ENCODE measurements at places on chromosomes 16 and 17. TPM values are rescaled to one million over a fixed set of nuclear protein-coding genes. Genes with fewer than 3 reads are reported as not detected.

Gene APOBR
- 0.72 TPM for total RNA-seq

Gene METRN
- total RNA-seq: 8.2 TPM

DNA sequence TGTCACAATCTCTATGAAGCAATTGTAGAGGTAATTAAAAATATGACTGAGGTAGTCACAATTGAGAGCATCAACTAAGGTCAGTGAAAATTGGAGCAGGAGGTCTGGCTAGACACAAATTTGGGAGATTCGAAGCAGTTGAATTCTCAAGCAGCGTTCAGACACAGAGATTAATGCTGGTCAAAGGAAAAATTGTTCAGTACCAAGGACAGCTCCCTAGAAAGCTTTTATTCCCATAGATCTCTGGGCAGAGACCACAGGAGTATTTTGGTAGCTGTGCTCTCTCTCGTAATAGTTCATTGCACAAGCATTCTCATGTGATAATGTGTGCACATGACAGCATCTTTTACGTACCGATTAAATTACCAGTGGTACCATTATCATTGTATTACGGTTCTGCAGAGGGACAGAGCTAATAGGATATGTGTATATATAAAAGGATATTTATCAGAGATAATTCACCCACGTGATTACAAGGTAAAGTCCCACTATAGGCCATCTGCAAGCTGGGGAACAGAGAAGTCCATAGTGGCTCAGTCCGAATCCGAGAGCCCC lies 387.5 kb upstream of the HSBP1 start:
- no peak overlapping the region for H3K27ac ChIP-seq
- no peak overlapping the region for H3K4me3 ChIP-seq
- no peak for DNase-seq
- H3K36me3 ChIP-seq: no peaks in the 10 kb centered on the region
- H3K4me1 ChIP-seq: no peaks in the 10 kb centered on the region

DNA sequence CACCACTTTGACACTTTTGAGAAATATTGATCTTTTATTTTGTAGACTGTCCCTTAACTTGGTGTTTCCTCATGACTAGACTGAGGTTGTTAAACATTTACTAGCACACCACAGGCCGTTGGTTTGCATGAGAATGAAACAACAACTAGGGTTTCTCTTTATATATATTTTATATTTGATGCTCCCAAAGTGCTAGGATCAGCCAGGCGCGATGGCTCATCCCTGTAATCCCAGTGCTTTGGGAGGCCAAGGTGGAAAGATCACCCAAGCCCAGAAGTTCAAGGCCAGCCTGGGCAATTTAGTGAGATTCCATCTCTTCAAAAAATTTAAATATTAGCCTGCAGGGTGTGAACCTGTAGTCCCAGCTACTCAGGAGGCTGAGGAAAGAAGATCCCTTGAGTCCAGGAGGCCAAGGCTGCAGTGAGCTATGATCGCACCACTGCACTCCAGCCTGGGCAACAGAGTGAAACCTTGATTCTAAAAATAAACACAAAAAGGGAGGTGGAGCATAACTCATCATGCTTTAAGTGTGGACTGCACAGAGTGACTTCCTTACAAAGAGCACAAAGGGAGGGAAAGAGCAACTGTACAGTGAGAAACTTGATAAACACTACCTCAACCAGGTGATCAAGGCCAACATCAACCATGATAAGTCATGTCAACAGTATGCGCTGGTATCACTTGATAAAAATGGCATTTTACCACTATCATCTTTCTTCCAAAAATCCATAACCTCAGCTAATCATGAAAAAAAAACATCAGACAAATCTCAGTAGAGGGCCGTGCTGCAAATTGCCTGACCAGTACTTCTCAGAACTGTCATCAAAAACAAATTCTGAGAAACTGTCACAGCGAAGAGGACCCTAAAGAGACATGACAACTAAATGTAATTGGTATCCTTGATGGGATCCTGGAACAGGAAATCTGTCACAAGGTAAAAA lies 72.8 kb upstream of the ATF7IP2 start:
- peaks cover 5% of the 10 kb centered on the region for H3K4me1 ChIP-seq
- H3K36me3 ChIP-seq: no peaks in the 10 kb centered on the region
- H3K4me3 ChIP-seq: no peak overlapping the region
- no peak overlapping the region for H3K27ac ChIP-seq

- H3K27ac ChIP-seq: no peak overlapping the region
- no peaks in the 10 kb centered on the region for H3K27me3 ChIP-seq
- no peaks in the 10 kb centered on the region for H3K36me3 ChIP-seq
- no peak for DNase-seq
- no peak overlapping the region for H3K4me3 ChIP-seq
These were observed 54.0 kb downstream of the GAS7 start for GRCh38 chr17:10144456-10144855.

- no peak overlapping the region for H3K4me3 ChIP-seq
- peaks cover 15% of the 10 kb centered on the region for H3K27me3 ChIP-seq
- no peaks in the 10 kb centered on the region for H3K36me3 ChIP-seq
- DNase-seq: no peak
- H3K27ac ChIP-seq: no peak overlapping the region
These were observed 4.9 kb downstream of the SDK2 start for GRCh38 chr17:73639322-73639721.
